ENCODE measurements at places on chromosomes 12 and 14. TPM values are rescaled to one million over a fixed set of nuclear protein-coding genes. Genes with fewer than 3 reads are reported as not detected.

Gene TEP1
- total RNA-seq, result 18.7 TPM

Gene ELK3
- total RNA-seq, result 13.7 TPM

Gene PDZRN4
- total RNA-seq, result 43.9 TPM

Gene KCNJ8
- 25.7 TPM for total RNA-seq

Gene KRT2
- total RNA-seq, result not detected

Gene SLC25A21
- total RNA-seq, result 1.1 TPM

Gene PTGES3
- total RNA-seq, result 90.0 TPM

Gene NGB
- total RNA-seq, result 4.2 TPM

GRCh38 chr14:87705439-87705896 is 287.5 kb downstream of the GALC start:
- no peak overlapping the region for H3K4me3 ChIP-seq
- H3K27me3 ChIP-seq, result no peaks in the 10 kb centered on the region
- peak; percentile 81 for DNase-seq
- no peaks in the 10 kb centered on the region for H3K36me3 ChIP-seq
- no peak overlapping the region for H3K27ac ChIP-seq
- no peaks in the 10 kb centered on the region for H3K4me1 ChIP-seq

DNA sequence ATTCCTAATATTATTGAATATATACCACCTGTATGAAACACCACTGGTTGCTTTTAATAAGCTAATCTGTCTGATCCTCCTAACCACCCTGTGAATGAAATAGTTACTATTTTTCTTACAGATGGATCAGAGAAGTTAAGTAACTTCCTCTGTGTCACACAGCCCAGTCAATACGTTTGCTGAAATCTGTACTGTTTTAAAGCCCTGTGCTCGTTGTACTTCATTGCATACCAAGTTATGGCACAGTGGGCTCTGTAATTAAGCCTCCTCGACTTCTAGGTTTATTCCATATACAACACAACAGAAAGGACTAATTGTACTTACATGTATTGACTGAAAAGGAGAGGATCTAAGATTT is 137.9 kb downstream of the TPH2 start:
- H3K27me3 ChIP-seq, result no peaks in the 10 kb centered on the region
- H3K4me1 ChIP-seq, result no peaks in the 10 kb centered on the region
- no peak overlapping the region for H3K27ac ChIP-seq
- no peaks in the 10 kb centered on the region for H3K36me3 ChIP-seq
- DNase-seq, result no peak

DNA sequence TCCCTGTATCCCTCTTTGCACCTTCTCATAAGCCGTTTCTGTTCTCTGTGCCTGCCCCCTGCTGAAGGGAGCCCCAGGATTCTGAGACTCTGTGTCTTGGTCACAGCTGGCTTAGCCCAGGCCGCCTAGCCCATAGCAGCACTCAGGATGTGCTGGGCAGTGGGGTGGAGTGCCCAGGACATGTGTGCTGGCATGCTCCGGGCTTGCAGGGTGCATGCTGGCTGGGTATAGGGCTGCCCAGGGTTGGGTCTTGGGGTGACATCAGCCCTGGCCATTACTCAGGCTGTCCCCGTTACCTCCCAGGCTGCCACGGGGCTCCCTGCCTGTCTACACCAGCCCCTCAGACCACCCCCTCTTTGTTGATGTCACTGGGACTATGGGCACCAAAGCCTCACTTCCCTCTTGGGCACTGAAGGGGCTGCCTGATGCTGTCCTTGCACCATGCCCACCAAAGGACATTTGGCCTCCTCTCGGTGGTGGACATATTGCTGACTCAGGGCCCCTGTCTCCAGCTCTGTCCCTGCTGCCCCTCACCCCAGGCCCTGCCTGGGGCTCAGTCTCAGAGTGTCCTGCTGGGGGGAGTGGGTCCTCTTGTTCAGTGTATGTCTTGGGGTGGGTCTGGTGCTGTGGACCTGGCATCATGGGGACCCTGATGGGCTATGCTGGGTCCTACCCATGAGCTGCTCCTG is 2.4 kb downstream of the CEP170B start:
- no peak for DNase-seq
- H3K27me3 ChIP-seq, result no peaks in the 10 kb centered on the region
- peaks cover 39% of the 10 kb centered on the region for H3K4me1 ChIP-seq
- H3K36me3 ChIP-seq, result peaks cover 18% of the 10 kb centered on the region

- H3K27ac ChIP-seq, result peak overlapping the region; percentile 79
- H3K36me3 ChIP-seq, result no peaks in the 10 kb centered on the region
- DNase-seq, result no peak
- H3K4me1 ChIP-seq, result peaks cover 62% of the 10 kb centered on the region
- H3K27me3 ChIP-seq, result no peaks in the 10 kb centered on the region
Measured at GRCh38 chr12:95202691-95203486, 14.4 kb downstream of the FGD6 start.

DNA sequence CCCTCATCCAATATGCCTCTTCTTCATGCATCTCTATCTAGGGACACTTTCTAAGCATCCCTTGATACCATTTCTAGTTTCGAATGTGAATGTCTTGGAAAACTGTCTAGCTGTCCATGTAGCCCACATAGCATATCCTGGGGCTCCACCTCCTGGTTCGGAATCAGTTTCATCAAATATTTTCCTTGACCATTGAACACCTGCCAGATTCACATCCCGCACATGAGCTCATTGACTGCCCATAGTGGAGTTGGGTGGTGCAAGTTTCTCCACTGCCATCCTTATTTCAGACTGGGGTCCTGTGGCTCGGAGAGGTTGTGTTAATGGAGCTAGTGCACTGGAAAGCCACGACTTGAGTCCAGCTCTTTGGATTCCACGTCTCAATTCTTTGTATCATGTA is 58.6 kb upstream of the TMEM263 start:
- DNase-seq, result peak; percentile 72
- no peaks in the 10 kb centered on the region for H3K27me3 ChIP-seq
- H3K4me1 ChIP-seq, result no peaks in the 10 kb centered on the region
- H3K27ac ChIP-seq, result no peak overlapping the region
- H3K4me3 ChIP-seq, result no peak overlapping the region
- no peaks in the 10 kb centered on the region for H3K36me3 ChIP-seq

DNA sequence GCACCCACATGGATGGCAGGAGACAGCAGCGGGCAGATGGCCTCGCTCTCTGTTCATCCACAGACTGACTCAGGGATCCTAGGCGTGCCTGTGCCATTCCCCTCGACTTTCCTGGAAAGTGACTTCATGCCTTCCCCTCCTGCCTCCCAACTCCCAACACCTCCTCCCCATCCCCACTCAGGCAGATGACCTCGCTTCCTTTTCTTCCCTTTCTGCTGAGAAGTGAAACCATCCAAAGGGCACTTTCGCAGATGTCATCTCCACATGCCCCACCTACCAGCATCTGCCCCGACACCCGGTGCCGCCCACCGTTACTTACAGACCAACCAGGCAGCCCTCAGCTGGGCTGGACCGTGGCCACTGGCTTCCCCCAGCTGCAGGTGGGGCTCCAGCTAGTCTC is 29.6 kb downstream of the BEGAIN start:
- H3K4me1 ChIP-seq, result peaks cover 13% of the 10 kb centered on the region
- H3K27ac ChIP-seq, result no peak overlapping the region
- no peaks in the 10 kb centered on the region for H3K27me3 ChIP-seq
- no peak overlapping the region for H3K4me3 ChIP-seq
- DNase-seq, result no peak
- no peaks in the 10 kb centered on the region for H3K36me3 ChIP-seq

DNA sequence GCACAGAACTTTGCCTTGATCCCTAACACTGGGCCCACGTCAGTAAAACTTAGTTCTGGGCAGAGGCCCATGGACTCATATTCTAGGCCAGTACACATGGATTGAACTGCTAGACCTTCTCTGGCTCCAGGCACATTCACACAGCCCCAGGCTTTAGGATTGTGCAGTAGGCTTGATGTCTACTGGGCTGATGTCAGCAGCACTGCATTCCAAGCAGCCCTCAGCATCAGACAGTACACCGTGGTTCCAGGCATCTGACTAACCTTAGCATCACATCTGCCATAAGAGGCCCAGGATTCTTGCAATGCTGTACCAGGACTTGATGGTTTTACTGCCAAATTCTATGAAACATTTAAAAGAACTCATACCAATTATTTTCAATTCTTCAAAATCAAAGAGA is 301.9 kb downstream of the CCER1 start:
- H3K4me1 ChIP-seq, result no peaks in the 10 kb centered on the region
- no peak for DNase-seq
- H3K27ac ChIP-seq, result no peak overlapping the region
- no peak overlapping the region for H3K4me3 ChIP-seq
- H3K27me3 ChIP-seq, result no peaks in the 10 kb centered on the region

DNA sequence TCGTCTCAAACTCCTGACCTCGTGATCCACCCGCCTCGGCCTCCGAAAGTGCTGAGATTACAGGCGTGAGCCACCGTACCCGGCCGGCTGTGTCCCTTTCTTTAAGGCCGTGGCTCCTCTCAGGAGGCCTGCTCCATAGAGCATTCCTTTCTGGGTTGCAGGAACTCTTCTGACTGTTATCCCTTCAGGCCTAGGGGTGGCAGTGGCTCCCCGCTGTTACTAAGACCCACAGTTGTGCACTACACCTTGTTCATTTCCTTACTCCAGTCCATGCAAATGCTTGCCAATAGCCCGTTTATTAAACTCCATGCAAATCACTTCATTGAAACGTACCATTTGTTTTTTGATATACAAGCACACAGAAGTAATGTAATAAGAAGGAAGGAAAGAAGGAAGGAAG is 234.7 kb downstream of the BCAT1 start:
- H3K4me3 ChIP-seq, result no peak overlapping the region
- no peaks in the 10 kb centered on the region for H3K27me3 ChIP-seq
- no peaks in the 10 kb centered on the region for H3K4me1 ChIP-seq
- H3K36me3 ChIP-seq, result no peaks in the 10 kb centered on the region

DNA sequence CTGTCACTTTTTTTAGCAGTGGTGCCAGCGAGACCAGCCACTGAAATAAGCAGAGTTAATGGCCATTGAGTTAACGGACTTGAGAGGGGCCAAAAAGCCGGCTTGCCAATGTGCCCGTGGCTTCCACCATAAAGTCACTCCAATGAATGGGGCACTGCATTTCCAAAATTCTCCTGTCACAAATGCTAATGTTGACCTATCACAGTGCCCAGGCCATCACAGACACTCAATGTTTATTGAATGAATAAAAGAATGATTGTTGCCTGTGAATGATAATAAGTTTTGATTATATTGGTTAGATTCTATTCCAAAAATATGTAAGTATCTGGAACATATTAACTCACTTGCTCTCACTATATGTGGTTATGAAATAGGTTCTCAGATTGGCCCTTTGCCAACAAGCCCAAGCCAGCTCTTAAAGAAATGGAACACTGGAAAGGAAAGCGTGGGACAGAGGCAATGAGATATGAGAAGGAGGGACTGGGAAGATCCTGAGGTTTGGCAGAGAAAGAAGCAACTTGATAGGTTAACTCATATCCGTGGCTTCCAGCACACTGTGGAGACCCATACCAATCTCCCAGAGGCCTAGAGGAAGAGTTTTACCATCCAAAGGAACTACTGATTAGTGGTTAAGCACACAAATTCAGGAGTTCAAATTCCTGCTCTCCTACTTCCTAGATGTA is 108.7 kb downstream of the BTG1 start:
- peaks cover 51% of the 10 kb centered on the region for H3K4me1 ChIP-seq
- no peak overlapping the region for H3K4me3 ChIP-seq
- H3K27ac ChIP-seq, result no peak overlapping the region
- H3K36me3 ChIP-seq, result no peaks in the 10 kb centered on the region
